T-cell (primary cell): ENCODE measurements at places on chromosomes 4 and X.

GRCh38 chrX:17374619-17375366 is at the start of gene NHS:
Gene NHS (plus strand): TSS chrX:17375200. CDS start chrX:17375758, 558 bp downstream.
- no peak for DNase-seq

DNA sequence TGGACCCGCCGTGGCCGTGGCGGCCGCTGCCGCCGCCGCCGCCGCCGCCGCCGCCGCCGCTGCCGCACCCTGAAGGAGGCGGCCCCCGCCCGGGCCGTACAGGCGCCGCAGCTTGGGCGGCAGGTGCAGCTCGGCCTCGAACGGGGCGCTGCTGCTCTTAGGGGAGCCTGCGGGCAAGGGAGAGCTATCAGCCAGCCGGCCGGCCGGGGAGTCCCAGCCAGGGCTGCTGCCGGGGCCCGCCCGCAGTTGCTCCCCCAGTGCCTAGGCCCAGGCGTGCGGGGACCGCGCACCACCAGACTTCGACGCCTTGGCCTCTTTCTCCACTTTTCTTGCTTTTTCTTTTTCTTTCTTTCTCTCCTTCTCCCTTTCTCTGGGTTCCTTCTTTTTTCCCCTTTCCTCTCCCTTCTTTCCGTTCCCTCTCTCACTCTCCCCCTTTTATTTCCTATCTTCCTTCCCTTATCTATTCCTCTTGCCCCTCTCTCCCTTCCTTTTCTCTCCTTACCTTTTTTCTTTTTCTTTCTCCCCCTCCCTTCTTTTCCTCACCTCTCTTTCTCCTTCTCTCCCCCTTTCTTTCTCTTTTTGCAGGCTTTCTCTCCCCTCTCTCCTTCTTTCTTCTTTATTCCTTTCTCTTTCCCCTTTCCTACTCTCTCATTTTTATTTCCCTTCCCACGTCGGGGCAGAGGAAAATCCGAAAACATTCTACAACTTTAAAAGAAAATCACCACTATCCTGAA is 2.0 kb downstream of the ARX start:
- DNase-seq, result no peak

GRCh38 chrX:55593756-55594257 is 29.4 kb upstream of the FOXR2 start:
- DNase-seq, result no peak

DNA sequence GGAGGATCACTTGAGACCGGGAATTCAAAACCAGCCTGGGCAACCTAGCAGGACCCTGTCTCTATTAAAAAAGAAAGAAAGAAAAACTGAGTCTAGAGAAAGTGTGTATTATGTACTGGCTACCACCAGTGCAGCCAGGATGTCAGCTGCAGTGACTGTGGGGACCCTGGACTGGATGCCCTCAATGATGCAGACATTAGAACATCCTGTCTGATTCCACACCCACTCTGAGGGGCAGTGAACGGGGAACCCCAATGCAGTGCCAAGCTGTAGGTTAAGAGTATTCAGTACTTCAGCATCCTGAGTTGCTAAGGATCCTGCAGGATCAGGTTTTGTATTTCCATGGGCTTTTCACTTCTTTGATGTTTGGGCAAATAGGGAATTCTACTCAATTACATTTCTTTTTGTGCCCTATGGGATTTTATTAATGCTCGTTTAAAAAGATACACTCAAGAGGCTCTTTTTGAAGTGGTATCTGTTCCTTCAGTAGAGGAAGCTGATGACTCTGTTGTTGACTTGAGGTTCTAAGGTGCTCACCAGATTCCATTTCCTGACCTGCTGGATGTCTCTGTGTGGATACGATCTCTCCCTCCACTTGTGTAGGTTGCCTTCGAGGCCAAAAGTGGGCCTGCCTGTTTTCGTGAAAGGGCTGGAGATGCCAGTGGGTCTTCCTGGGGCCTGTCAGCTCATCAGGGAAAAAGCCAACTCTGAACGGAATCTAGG is 85.9 kb upstream of the CLCN4 start:
- DNase-seq, result no peak

GRCh38 chr4:73662709-73663546 is 42.7 kb upstream of the RASSF6 start:
- no peak for DNase-seq

DNA sequence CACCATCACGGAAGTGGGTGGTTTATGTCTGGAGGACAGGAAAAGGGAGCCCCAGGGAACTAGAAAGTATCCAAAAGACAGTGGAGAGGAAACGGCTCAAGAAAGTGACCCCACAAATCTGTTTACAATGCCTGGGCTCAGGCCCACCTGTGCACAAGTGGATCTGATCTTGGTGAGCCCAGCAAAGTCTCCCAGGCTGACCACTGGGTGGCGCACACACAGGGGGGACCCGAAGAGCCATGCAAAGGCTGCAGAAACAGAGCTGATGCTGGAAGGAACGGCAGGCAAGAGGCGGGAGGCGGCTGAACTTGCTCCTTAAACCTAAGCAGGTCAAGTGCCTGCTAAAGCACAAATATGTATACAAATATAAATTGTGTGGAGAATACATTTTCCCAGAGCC is 9.6 kb downstream of the HAUS7 start:
- DNase-seq, result peak; percentile 35

DNA sequence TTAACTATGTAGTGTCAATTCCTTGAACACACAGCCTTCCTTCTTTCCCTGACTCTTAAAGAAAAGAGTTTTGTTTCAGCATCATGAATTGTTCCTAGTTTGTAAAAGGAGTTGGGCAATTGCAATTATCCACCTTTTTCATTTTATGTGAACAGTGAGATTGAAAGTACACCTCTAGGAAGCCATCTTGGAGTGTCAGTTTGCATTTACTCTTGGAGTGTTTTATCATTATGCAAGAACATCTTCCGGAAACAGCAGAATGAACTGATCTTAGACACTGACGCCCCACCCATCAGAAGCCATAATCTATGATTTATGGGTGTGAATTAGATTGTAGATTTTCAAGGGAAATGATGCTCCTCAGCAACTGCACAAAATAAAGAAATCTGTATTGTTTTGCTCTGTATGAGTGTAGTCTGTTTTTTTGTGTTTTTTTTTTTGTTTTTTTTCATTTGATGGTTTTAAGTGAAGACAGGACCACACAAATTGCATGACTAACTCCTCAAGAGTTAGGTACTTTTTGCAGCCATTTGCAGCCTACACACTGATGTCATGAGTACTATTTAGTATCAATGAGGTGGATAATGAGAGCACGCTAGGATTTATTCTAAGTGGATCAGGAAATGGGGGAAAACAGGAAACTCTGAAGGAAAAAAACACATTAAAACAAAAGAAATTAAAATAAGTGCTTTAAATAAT is 19.5 kb upstream of the FGF2 start:
- DNase-seq, result no peak

DNA sequence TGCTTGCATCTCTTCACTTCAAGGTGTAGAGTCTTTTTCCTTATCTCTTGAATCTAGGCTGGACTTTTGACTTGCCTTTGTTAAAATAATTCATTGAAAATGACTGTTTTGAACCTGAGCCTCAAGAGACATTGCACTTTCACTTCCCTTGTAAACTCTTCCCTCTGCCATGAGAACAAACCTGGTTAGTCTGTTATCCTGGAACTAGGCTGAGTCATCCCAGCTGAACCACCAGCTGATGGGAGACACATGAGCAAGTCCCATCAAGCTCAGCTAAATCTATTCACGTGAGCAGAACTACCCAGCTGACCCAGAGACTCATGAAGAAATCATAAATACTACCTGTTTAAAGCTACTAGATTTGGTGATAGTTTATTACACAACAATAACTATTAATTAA is 202.3 kb upstream of the CENPE start:
- no peak for DNase-seq

- DNase-seq, result no peak
Observed at GRCh38 chr4:172698256-172698655, 470.4 kb upstream of the GALNT7 start.

DNA sequence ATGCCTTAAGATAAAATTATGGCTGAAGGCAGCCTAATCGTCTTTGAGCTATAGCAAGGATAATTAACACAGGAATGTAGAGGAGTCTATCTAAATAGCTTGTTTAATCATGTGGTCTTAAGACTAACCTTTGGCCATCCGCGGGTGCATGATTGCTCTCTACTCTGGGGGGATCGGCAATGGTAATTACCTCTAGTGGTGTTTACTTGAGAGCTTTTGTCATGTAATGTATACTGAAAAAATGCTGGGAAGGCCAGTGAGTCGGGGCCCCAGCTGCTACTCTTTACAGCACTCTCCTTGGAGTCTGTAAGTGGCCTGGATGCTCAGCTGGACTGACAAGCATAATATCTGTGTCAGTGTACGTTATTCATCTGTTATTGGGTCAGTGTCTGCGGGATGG is 65.5 kb upstream of the GNPDA2 start:
- no peak for DNase-seq

DNA sequence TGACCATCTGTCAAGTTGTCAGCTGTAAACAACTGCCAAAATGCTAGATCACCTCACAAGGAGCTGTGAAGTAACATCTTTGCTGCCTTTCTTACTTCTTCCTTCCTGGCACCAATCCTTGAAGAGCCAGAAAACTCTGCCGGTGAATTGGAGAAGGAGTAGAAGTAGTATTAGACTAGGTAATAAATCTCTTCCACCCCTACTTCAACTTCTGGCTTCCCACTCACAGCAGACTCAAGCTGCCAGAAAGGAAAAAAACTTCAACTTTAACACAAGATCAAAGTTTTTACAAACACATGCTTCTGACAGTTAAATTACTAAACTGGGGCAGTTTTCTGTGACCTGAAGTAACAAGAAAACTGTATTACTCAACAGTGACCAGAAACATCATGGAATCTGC is 164.7 kb upstream of the SLC7A11 start:
- DNase-seq, result no peak

- DNase-seq, result no peak
Observed at GRCh38 chrX:116284400-116284799, 113.9 kb downstream of the AGTR2 start.

DNA sequence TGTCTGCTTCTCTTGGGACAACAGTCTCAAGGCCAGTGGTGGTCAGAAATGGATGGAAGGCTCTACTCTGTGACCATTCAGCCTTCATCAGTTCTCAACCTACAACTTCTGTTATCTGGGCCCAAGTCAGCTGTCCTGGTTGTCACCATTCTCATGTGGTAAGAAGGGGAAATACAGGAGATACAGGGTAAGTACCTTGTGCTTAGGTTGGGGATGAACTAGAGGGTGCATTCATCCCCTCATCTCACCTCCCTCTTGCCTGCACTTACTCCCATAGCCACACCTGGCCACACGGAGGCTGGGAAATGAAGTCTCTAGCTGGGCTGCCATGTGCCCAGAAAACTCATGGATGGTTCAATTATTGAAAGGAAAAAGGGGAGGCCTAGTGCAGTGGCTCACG is 44.9 kb downstream of the FAM184B start:
- DNase-seq, result no peak

GRCh38 chrX:38732866-38733265 is 68.4 kb upstream of the MID1IP1 start:
- DNase-seq, result no peak

- no peak for DNase-seq
Observed at GRCh38 chr4:109703664-109704361, 568 bp upstream of the CASP6 start.

GRCh38 chr4:85050736-85051135 is 84.2 kb upstream of the WDFY3 start:
- DNase-seq, result no peak

DNA sequence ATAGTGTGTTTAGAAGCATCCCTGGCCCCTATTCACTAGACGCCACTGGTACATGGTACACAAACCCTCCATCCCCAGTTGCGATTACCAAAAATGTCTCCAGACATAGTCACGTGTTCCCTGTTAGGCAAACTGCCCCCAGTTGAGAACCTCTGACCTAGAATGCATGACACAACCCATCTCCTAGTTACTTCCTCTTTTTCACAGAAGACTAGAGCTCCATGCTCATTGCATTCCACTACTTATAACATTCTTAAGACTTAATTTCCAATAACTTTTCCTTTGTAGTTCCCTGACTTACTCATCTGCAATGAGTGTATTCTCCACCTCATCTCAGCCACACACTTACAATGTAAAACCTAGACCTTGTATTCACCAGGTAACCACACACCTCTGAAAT is 68.6 kb downstream of the PRSS12 start:
- DNase-seq, result no peak

- DNase-seq, result no peak
Observed at GRCh38 chr4:2361366-2362265, 56.8 kb downstream of the ZFYVE28 start.

GRCh38 chrX:33447285-33447684 is 235.9 kb upstream of the DMD start:
- no peak for DNase-seq

DNA sequence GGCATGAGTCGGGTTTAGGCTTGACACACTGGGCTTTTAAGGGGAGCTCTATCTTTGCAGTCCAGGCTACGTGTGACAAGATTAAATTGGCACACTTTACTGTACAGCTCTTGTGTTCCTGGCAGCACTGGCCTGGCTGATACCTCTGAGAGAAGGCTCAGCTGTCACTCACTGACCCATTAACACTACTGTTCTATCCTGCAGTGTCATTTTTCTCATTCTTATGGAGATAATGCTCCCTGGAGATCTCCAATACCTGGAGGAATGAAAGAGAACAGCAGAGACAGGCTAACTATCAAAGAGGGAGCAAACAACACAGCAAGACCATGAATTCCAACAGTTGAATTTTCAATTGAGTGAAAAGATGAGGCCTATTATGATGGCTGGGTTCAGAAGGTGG is 1.7 kb upstream of the PDHA2 start:
- no peak for DNase-seq

GRCh38 chr4:27128443-27128842 is 267.8 kb downstream of the STIM2 start:
- no peak for DNase-seq

GRCh38 chr4:71453531-71453930 is 114.7 kb downstream of the SLC4A4 start:
- DNase-seq, result no peak

DNA sequence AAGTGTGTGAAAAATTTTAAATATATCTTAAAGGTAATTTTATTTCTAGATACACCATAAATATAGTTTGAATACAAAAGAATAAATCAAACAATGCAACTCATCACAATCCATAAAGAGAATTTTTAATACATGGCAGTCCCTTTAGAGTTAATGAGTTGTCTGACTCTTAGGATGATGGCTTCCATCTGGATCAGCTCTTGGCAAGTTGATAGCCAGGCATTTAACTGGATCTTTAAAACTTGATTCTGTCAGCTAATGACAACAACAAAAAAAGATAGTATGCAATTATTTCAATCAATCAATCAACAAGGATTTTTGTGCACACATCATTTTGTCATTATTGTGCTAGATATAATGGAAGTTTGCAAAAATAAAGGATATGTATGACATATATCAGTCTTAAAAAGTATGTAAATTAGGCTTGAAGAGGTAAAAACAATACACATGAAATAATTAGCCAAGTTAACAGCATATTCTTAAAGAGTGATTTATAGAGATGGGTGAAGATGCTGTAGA is 174.9 kb upstream of the PCDH18 start:
- no peak for DNase-seq

DNA sequence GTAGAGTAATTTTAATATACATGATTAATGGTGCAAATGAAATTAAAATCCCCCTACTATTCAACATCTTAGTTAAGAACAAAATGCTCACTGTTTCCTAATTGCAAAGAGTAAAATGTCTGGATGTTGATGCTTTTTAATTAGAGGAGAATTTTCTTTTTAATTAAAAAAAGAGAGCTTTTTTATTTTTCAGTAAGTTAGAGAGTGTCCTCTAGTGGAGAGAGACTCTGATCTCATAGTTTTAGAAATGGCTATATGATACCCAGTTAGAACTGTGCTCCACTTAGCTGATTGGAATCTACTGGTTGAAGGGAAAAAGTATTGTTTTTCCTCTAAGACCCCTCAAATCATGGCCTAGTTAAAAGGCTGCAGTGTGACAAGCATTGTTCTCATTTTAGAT is 312.0 kb upstream of the MAGEB2 start:
- no peak for DNase-seq
